Activated CD4-positive, alpha-beta T cell treated with anti-CD3 and anti-CD28 coated beads, Interleukin-2, amount 10 ng/mL, durations not matched to agents 7 days and 5 days (primary cell): ENCODE measurements at places on chromosomes 12 and 14. TPM values are rescaled to one million over a fixed set of nuclear protein-coding genes. Genes with fewer than 3 reads are reported as not detected.

CNTN1 gene
- total RNA-seq = not detected

RNF212B gene
- total RNA-seq = not detected

KCNC2 gene
- not detected for total RNA-seq

NKX2-1 gene
- total RNA-seq = not detected

FLVCR2 gene
- total RNA-seq = 6.2 TPM

TAS2R13 gene
- 1.0 TPM for total RNA-seq

C12orf50 gene
- not detected for total RNA-seq

NXPH4 gene
- 0.32 TPM for total RNA-seq

PAX9 gene
- total RNA-seq = not detected

GRCh38 chr12:47938093-47938492, 25.3 kb upstream of the TMEM106C start:
- no peak for DNase-seq
- no peaks in the 10 kb centered on the region for H3K36me3 ChIP-seq
- no peak overlapping the region for H3K4me3 ChIP-seq
- peaks cover 14% of the 10 kb centered on the region for H3K27me3 ChIP-seq

DNA sequence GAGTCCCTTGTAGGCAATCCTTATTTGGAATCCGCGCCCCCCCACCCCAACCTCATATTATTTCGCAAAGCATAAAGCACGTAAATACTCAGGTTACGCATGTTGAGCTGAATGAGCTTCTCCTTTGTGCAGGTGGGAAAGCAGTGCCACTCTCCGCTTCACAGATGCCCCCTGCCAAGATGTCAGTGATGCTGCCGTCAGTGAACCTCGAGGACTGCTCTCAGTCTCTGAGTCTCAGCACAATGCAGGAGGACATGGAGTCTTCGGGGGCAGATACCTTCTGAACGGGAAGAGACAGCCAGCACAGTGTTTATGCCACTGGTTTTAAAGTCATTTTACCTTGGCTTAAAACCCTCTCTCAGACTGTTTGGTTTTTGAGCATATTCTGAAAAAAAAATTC, 90.1 kb upstream of the DACT1 start:
- no peak overlapping the region for H3K4me3 ChIP-seq
- no peak for DNase-seq
- peaks cover 4% of the 10 kb centered on the region for H3K4me1 ChIP-seq
- H3K36me3 ChIP-seq = peaks cover 8% of the 10 kb centered on the region
- H3K27me3 ChIP-seq = no peaks in the 10 kb centered on the region

DNA sequence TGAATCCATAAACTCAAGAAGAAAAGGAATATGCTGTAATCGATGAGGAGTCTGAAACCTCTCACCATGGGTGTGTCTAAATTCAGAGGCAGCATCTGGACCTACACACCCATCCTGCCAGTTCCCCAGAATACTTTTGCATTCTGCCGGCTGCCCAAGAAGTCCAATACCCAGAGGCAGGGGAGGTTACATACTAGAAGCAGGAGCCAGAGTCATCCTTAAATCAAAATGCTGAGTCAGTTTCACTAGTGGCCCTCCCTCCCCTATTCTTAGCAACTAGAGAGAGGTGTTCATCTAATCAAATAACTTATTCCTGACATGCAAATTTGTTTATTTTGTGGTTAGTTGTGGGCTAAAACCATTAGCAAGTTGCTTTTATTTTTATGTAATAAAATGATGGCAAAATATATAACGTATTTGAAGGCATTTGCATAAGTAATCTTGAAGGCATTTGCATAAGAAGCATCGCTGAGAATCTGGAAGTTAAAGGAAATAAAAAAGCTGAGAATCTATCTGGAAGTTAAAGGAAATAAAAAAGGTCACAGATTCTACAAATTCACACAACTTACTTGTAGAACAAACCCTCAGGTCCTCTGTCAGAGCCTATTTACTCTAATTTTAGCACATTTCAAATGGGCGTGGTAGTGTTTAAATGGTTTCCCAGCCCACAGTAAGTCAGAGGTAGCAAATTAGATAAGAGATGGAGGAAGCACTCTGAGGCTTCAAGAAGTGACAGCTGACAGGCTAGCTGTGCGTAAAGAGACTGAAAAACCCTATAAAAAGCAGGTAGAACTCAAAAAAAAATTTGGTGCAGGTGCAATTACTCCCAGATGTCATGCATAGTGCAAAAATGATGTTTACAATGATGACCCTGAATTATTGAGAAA, 7.8 kb downstream of the BHLHE41 start:
- no peaks in the 10 kb centered on the region for H3K36me3 ChIP-seq

GRCh38 chr14:76780875-76781647, 19.8 kb downstream of the VASH1 start:
- DNase-seq = no peak
- peak overlapping the region; percentile 69 for H3K27ac ChIP-seq
- H3K27me3 ChIP-seq = no peaks in the 10 kb centered on the region
- peaks cover 50% of the 10 kb centered on the region for H3K4me1 ChIP-seq
- peaks cover 3% of the 10 kb centered on the region for H3K36me3 ChIP-seq

GRCh38 chr12:22588817-22589216, 36.2 kb upstream of the ETNK1 start:
- no peak overlapping the region for H3K4me3 ChIP-seq
- no peaks in the 10 kb centered on the region for H3K27me3 ChIP-seq
- no peaks in the 10 kb centered on the region for H3K36me3 ChIP-seq
- no peaks in the 10 kb centered on the region for H3K4me1 ChIP-seq
- H3K27ac ChIP-seq = no peak overlapping the region

DNA sequence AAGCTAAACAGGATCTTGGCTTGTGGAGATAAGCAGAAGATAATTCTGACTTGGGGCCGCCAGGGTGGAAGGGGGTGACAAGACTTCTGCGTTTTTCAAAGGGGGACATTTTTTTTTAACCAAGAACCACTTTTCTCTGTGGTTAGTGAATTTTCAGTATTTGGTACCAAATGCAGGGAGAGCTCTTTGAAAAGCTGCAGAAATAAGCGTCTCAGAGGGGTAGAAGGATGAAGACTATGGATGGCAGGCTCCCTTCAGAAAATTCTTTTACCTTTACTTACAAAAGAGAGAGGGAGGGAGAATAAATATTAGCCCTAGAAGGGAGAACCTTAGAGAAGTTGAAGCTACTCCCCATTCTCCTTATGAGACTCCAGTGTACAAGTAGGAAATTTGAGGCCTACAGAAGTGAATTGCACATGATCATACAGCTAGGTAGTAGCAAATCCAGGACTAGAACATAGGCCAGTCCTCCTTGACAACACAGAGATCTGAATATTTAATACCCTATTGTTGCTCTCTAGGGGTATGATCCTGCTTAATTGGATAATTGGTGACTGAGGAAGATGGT, 840 bp downstream of the MRPL52 start:
- peak overlapping the region; percentile 90 for H3K4me3 ChIP-seq
- no peak for DNase-seq
- H3K36me3 ChIP-seq = peaks cover 44% of the 10 kb centered on the region
- peaks cover 32% of the 10 kb centered on the region for H3K4me1 ChIP-seq
- H3K27ac ChIP-seq = peak overlapping the region; percentile 90

GRCh38 chr12:11728154-11728755, 78.8 kb downstream of the ETV6 start:
- peak overlapping the region; percentile 47 for H3K27ac ChIP-seq
- no peak for DNase-seq
- no peak overlapping the region for H3K4me3 ChIP-seq
- H3K4me1 ChIP-seq = peaks cover 69% of the 10 kb centered on the region
- no peaks in the 10 kb centered on the region for H3K27me3 ChIP-seq

DNA sequence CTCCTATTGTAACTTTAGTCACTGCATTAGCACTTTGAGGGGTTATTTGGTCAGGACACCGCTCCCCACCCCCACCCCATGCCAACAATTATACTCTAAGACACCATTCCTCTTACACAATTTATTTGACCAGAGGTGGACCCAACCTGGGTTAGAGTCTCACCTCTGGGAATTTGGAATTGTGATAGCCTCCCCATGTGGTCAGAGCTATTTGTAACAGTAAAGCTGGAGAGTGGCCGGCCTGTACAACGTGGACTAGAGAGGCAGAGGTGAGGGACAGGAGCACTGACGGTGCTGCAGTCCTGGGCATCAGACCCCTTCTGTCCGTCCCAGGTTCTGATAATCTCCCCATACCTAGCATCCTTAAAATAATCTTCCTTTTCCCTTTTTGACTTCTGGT, 3.3 kb upstream of the HAL start:
- H3K27me3 ChIP-seq = no peaks in the 10 kb centered on the region
- no peak overlapping the region for H3K4me3 ChIP-seq
- H3K36me3 ChIP-seq = peaks cover 3% of the 10 kb centered on the region
- H3K4me1 ChIP-seq = peaks cover 11% of the 10 kb centered on the region
- DNase-seq = no peak

GRCh38 chr14:61080591-61081010, 99.6 kb downstream of the SLC38A6 start:
- no peaks in the 10 kb centered on the region for H3K27me3 ChIP-seq
- no peaks in the 10 kb centered on the region for H3K4me1 ChIP-seq
- no peak overlapping the region for H3K27ac ChIP-seq
- no peaks in the 10 kb centered on the region for H3K36me3 ChIP-seq
- H3K4me3 ChIP-seq = no peak overlapping the region

GRCh38 chr12:130479401-130480125, 141.9 kb downstream of the PIWIL1 start:
- no peaks in the 10 kb centered on the region for H3K27me3 ChIP-seq
- H3K4me3 ChIP-seq = no peak overlapping the region
- no peaks in the 10 kb centered on the region for H3K4me1 ChIP-seq
- H3K36me3 ChIP-seq = no peaks in the 10 kb centered on the region

- H3K36me3 ChIP-seq = no peaks in the 10 kb centered on the region
- H3K27ac ChIP-seq = no peak overlapping the region
- H3K4me3 ChIP-seq = no peak overlapping the region
These were observed 24.3 kb downstream of the CFAP54 start for GRCh38 chr12:96513681-96514080.

GRCh38 chr14:98370352-98370751, 901.6 kb downstream of the BCL11B start:
- H3K4me3 ChIP-seq = no peak overlapping the region
- no peak for DNase-seq
- H3K36me3 ChIP-seq = peaks cover 9% of the 10 kb centered on the region
- H3K4me1 ChIP-seq = peaks cover 8% of the 10 kb centered on the region
- no peaks in the 10 kb centered on the region for H3K27me3 ChIP-seq

DNA sequence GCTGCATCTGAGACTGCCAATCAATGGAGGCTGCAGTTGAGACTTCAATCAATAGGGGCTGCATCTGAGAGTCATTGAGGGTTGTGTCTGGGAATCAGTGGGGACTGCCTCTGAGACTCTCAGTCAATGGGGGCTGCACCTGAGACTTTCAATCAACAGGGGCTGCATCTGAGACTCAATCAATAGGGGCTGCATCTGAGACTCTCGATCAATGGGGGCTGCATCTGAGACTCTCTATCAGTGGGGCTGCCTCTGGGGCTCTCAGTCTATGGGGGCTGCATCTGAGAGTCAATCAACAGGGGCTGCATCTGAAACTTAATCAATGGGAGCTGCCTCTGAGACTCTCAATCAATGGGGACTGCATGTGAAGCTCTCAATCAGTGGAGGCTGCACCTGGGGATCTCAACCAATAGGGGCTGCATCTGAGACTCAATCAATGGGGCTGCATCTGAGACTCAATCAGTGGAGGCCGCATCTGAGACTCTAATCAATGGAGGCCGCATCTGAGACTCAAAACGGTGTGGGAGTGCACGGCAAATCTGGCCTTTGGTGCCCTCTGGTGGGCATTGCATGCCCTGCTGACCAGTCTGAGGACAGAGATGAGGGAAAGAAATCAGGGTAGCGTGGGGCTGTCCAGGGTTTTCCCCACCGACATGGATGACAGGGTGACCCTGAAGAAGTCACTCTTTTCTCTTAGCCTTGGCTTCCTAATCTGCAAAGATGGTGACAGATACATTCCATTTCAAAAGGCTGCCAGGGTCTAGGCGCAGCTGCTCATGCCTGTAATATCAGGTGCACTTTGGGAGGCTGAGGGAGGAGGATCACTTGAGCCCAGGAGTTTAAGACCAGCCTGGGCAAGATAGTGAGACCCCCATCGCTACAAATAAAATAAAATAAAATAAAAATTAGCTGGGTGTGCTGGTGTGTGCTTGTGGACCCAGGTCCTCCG, 41.3 kb upstream of the EIF5 start:
- peak; percentile 75 for DNase-seq
- peaks cover 8% of the 10 kb centered on the region for H3K27me3 ChIP-seq
- no peak overlapping the region for H3K4me3 ChIP-seq
- no peak overlapping the region for H3K27ac ChIP-seq

DNA sequence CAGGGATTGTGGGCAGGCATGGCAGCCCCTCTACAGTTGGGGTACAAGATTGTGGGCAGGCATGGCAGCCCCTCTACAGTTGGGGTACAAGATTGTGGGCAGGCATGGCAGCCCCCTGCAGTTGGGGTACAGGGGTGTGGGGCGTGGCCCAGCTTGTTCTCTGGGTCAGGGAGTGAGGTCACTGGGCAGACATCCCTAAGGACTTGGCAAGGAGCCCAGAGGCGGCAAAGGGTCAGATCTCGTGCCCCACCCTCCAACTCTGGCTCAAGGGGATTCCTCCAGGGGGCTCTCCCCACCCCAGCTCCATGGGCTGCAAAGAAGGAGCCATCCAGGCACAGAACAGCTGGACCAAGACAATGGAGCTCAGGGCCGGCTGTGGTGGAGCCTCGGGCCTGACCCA, 25.8 kb upstream of the NUDT14 start:
- no peak overlapping the region for H3K4me3 ChIP-seq
- no peak for DNase-seq
- H3K27ac ChIP-seq = no peak overlapping the region
- H3K27me3 ChIP-seq = no peaks in the 10 kb centered on the region

DNA sequence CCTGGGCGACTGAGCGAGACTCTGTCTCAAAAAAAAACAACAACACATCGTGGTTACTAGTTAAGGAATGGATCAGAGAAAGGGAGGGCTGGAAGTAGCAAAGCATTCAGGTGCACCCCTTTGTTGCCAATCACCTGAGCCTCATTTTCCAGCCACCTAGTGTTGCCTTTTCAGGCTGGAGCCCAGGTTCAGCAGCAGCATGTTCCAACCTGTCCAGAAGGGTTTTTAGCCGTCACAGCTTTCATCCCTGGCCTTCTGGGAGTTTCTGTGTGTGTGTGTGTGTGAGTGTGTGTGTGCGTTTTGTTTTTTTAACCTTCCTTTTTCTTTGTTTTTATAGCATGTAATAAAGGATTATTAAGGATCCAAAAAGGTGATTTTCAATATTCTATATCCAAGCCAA, 121.1 kb upstream of the ATF1 start:
- H3K27me3 ChIP-seq = no peaks in the 10 kb centered on the region
- H3K36me3 ChIP-seq = peaks cover 21% of the 10 kb centered on the region
- H3K4me1 ChIP-seq = peaks cover 29% of the 10 kb centered on the region
- H3K4me3 ChIP-seq = no peak overlapping the region
- no peak overlapping the region for H3K27ac ChIP-seq

DNA sequence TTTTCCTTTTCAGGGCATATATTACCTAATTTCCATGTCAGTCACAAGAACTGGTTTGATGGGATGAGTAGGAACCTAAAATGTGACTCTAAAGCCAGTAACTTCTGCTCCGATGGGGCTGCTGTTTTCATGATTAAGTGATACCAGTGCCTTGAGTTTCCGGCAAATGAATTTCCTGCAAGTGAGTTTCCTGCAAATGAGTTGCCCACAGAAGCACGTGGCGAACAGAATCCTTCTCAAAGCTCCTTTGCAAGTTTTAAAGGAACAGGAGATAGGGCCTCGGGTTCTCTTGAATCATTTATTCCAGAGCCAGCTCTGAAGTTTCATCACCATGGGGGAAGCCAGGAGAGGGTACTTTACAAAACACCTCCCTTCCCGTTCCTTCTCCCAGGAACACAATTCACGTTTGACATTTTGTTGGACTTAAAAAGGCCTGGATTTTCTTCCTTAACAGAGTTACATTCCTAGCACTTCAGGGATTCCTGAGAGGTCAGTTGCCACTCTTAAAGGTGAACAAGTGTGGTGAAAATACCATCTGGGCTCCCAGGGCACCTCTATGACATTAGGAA, 2.2 kb upstream of the PPTC7 start:
- peak; percentile 61 for DNase-seq
- peaks cover 50% of the 10 kb centered on the region for H3K4me1 ChIP-seq
- peak overlapping the region; percentile 46 for H3K4me3 ChIP-seq
- H3K27me3 ChIP-seq = no peaks in the 10 kb centered on the region
- peaks cover 11% of the 10 kb centered on the region for H3K36me3 ChIP-seq
- H3K27ac ChIP-seq = peak overlapping the region; percentile 94
